Mesendoderm (in vitro differentiated cells): ENCODE measurements at places on chromosomes 12 and 14.

DNA sequence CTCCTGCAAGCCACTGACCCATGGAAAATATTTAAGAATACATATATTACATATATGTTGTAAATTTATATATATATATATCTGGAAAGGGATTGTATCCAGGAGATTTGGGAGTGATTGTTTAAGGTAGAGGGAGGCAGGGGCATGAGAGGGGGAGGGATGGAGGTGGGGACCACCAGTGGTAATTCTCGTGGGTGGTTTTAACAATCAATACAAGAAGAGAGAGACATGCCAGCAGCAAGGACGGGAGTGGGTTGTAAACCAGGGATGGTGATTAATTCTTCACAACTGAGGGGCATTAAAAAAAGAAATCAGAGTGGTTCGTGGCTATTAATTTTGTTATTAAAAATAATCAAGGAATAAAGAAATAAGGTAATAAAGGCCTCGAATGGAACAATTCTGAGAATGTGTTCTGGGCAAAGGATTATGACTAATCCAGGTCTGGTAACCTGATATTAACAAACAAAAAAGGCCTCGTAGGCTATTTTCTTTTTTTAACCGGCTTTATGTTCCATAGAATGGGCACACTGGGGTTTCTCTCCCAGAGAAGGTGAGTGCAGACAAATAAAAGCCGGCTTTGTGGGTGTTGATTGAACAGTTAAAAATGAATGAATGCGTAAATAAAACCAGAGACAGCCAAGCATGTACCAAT is 8.3 kb upstream of the RTL1 start:
- no peak for DNase-seq

DNA sequence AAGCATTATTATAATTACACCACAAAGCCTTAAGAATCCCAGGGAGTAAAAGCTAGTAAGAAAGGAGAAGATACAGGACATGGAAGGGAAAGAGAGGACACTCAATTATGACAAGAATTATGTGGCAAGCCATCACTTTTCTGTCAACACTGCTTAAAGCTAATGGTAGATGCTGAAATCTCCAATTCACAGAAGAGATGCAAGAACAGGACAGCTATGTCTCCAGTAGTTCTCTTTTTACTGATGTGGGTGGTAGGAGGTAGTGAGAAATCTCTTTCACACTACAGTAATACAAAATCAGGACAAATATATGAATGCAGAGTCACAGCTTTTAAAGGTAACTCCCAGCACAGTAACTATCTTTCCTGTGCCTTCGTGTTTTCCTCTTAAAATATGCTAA is 29.2 kb downstream of the CHD8 start:
- no peak for DNase-seq

DNA sequence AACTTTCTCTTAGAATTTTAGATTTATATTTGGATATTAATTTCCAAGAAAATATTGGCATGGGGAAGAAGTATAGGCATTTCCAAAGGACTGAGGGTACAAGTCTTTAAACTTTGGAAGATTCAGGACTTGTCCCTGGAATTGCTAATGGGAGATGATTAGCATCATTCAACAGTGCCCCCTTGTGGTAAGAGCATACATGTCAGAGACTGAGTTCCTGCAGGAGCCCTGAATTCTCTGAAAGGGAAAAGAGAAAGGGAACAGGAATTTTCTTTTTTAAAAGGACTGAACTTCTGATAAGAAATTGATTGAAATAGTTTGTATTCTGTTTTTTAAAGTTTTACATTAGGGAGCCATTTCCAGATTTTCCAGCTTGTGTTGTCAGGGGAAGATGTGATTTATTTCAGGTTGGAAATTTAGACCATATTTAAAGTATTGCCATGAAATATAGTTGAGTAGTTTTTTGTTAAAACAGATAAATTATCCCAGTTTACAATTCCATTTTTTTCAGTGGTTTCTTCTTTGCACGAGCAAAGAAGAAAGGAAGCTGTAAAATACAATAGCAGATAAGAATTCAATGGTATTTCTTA is 44.0 kb upstream of the REP15 start:
- DNase-seq = peak; percentile 85

DNA sequence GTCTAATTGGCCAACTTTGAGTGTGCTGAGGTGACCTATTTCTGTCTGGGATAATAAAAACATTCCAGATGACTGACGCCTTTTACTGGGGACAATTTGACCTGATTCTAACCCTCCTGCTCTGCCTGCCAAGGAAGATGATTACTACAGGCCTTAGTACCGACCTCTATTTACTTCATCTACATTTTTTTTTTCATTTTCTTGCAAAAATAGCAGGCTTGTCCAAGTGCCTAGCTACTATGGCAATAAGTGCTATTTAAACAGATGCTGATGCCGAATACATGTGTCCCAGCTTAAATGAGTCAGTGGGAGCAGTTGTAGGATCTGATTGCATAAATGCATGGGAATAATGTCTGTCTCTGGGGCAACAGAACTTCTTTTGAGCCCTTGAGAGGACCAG is 254.3 kb downstream of the RGS6 start:
- DNase-seq = no peak

GRCh38 chr12:105214148-105214547 is 21.8 kb downstream of the APPL2 start:
- DNase-seq = no peak

GRCh38 chr12:19458733-19459132 is 19.4 kb downstream of the AEBP2 start:
- no peak for DNase-seq

DNA sequence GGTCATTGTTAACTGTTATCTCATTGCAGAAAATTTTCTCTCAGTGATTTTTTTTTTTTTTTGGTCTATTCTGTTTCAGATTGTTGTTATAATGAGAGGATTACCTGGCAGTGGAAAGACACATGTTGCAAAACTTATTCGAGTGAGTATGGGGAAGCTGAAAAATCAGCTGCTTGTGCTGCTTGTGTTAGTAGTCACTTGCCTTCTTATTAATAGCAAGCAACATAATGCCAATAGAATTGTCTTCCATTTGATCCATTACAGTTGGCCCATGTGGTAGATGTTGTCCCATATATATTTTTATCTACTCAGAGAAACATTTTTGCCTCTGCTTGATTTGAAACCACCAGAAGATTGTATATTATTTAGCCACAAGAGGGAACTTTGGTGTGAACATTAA is 53.0 kb downstream of the YLPM1 start:
- no peak for DNase-seq

DNA sequence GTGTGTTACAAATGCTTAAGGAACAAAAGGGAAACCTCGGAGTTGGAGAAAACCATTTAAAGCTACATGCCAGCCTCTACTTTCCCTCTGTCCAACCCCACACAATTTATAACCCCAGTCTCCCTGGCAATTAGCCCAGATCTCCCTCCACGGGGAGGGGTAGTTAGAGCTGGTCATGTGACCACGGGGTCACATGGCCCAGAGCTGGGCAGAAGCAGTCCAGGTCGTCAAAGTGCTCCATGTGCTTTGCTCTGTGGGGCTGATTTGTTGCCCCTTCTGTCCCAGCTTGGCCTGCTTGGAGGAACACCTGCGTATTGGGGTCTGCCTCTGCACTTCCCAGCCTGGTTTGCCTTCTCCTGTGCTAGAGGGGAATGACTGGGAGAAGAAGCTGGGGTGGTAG is 219.1 kb downstream of the RBM19 start:
- peak; percentile 45 for DNase-seq

DNA sequence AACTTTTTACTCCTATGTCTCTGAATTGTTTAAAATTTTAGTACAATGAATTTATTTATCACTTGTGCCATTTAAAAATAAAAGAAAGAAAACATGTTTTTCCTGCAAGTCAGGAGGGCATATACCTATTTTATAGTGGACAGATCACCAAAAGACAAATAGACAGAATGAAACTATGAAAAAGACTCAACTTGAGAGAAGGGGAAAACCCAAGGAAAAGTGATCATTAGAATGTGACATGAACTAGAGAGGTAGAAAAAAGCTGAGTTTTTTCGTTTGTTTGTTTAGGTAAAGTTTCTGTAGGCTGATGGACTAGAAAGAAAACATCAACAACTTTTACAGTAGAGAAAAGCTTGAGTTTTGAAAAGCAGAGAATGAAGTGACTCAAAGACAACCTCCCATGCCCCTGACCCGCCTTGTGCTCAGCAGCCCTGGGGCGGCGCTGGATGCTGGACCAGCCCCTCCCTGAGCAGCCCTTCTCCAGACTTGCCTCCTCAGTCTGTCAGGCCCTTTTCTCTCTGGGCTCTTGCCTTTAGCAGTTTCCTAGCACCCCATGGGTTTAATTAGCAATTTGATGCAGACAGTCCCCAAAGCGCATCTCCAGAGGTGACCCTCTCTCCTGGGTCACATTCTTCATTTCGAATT is 95.1 kb upstream of the ARID2 start:
- no peak for DNase-seq
